ENCODE measurements at places on chromosomes 16 and 17. TPM values are rescaled to one million over a fixed set of nuclear protein-coding genes. Genes with fewer than 3 reads are reported as not detected.

DNA sequence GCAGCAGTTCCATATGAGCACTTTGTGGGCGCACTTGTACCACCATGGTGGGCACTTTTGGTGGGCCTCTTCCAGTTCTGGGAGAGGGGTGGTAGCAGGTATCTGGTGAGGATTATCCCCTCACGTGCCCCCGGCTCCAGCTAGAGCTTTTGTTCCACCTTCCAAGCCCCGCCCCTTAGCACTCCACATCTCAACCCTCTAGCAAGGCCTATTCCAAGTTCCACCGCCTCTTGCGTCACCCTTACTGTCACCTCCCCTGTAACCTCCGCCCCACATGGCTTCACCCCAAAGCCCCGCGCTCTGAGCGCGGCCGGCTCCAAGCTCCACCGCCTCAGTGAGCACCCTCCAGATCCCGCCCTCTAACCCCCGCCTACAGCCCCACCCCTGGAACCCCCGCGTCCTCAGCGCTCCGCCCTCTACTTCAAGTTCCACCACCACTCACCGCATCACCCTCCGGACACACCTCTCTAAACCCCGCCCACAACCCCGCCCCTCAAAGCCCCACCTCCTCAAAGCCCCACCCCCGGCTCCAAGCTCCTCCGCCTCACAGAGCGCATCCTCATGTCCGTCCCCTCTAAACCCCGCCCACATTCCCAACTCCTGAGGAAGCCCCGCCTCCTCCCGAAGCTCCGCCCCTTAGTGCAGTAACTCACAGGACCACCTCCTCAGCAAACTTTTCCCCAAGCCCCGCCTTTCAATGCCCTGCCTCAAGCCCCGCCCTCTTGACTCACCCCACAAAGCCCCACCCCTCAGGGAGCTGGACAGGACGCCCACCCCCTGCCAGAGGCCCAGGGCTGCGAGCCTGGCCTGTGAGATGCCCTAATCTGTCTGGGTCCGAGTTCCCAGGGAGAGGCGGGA is 11.1 kb downstream of the SCN4A start:
- DNase-seq = peak; percentile 41

Gene MYH8
- total RNA-seq = 442 TPM

- DNase-seq = no peak
Observed at GRCh38 chr16:67446968-67447507, 16.1 kb downstream of the HSD11B2 start.

Gene GRB7
- total RNA-seq = 8.8 TPM

DNA sequence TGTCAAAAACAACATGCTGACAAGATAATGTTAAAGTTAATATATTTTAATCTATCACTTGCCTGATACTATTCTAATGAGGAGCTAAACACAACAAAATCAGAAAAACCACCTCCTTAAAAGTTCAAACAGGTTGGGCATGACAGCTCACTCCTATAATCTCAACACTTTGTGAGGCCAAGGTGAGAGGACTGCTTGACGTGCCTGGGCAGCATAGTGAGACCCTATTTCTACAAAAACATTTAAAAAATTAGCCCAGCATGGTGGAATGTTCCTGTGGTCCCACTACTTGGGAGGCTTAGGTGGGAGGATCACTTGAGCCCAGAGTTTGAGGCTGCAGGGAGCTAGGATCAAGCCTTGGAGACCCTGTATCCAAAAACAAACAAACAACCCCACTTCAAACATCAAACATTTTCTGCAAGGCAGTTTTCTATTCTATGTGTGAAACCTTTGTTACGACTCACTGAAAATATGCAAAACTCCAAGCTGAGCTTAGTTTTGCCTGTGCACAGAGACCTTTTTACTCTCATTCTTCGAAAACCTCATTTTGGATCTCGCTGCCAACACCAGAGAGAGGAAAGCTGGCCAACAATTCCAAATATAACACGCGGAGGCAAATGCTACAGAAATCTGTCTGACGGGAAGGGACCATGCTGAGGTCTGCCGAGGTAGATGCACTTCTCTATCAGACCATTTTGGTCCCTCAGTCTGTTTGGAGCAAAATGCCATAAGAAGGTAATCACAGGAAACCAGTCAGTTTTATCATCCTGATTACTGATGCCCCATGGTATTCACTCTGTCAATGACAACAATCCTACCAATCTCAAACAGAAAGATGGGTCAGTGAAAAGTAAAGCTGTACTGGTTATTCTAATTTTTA is 6.2 kb downstream of the PHF12 start:
- DNase-seq = no peak

- DNase-seq = peak; percentile 82
Observed at GRCh38 chr17:57911834-57912673, 43.2 kb downstream of the CUEDC1 start.

Data from skin of body (tissue), 3 donors.